Posterior vena cava (tissue), 2 donors: ENCODE measurements at places on chromosomes 6 and 20. TPM values are rescaled to one million over a fixed set of nuclear protein-coding genes. Genes with fewer than 3 reads are reported as not detected.

The NR2E1 gene
- not detected for total RNA-seq

The RNF182 gene
- total RNA-seq, result 0.24 TPM

The SNAP25 gene
- total RNA-seq, result 0.62 TPM

The ESR1 gene
- 11.6 TPM for total RNA-seq

The ADGRF1 gene
- not detected for total RNA-seq

The KIAA1755 gene
- total RNA-seq, result 12.9 TPM

The PHF3 gene
- 44.8 TPM for total RNA-seq

The SERAC1 gene
- 7.6 TPM for total RNA-seq

The WFDC5 gene
- not detected for total RNA-seq

The ADTRP gene
- 0.48 TPM for total RNA-seq

The LRRC73 gene
- 0.69 TPM for total RNA-seq

The ZNF831 gene
- 0.57 TPM for total RNA-seq

The HAO1 gene
- not detected for total RNA-seq

The PTK6 gene
- total RNA-seq, result not detected

The COL10A1 gene
- 0.14 TPM for total RNA-seq
